ENCODE measurements at places on chromosomes 1 and 21.

DNA sequence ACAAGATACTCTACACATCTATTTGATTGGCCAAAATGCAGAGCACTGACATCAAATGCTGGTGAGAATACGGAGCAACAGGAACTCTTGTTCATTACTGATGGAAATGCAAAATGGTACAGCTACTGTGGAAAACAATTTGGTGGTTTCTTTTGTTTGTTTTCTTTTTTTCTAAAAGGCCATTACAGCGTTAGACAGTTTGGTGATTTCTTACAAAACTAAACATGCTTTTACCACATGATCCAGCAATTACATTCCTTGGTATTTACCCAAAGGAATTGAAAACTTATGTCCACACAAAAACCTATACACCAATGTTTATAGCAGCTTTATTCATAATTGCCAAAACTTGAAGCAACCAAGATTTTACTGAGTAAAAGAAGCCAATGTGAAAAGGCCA lies 66.4 kb upstream of the FBXO28 start:
- DNase-seq, result no peak

DNA sequence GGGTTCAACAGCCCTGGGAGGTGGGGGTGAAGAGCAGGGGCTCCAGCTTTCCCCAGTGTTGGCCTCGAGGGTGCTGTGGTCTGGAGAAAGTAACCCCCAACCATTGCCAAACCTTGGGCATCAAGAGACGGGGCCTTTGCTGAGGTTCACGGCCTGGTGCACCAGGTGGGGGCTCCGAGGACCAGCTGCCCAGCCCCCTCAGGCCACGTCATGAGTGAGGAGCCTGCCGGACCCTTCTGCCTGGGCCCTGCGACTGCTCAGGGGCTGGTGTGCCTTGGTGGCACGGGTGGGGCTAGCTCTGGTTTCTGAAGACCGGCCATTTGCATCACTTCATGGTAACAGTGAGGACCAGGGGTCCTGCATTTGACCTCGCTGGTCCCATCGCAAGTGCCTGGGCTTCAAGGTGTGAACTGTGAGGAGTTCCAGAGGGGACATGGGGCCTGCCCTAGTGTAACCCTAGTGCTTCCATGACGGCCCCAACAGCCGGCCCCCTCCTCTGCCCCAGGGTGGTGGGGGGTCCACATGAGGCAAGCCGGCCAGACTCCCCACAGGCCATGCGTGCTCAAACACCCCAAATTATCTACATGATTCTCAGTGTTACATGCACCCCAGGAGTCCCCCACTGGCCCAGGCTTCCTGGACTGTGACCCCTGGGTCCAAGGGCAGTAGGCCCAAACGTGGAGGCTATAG lies 13.5 kb downstream of the MORN1 start:
- no peak for DNase-seq

DNA sequence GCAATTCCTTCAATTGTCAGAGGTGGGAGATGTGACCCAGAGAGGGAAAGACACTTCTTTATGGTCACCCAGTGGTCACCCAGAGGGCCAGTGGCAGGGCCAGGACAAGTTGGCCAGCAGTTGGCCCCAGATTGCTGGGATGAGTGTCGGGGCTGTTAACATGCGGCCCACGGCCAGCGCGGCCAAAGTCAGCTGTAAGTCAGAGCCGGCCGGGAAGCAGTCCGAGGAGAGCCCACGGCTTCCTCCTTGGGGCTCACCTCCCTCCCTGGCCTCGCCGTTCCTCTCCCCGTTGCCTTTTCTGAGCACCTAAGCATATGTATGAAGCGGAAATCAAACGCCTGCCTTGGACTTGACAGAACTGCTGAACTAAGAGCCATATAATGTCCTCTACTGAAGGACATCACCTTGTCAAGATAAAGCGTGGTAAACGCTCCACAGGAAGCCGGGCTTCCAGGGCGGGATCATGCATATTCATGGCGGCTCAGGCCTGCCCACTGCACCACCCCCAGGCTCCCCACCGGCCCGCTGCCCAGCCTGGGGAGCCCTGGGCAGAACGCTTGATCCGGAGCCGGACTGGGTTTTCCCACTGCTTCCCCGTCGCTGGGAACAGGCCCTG lies 245.4 kb upstream of the POU3F1 start:
- no peak for DNase-seq

DNA sequence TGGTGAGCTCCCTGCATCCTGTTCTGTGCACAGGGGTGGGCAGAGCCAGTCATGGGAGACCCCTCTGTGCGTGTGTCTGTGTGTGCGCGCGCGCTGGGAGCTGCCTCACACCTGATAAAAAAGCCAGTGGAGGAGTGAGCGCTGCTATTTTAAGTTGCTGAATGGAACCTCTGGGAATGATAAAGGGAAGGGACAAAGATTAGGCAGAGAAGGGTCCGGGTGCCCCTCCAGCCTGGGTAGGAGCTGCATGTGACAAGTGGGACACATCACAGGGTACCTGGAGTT lies 847 bp downstream of the ADORA1 start:
- DNase-seq, result no peak

DNA sequence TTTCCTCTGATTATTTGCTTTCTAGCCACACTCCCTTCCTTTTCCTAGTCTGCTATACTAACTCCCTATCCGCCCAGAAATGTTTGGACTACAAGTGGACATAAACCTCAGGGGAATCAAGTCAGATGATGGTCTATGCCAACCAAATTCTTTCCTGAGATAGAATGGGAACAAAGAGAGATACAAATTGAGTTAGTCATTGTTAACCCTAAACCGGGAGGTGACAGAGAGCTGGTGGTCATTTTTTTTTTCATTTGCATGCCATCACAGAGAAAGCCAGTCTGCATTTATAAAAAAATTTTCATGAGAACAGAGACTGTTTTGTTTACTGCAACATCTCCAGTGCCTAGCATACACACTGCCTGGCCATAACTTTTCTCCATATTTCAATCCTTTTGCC lies 35.0 kb downstream of the MYSM1 start:
- no peak for DNase-seq

- no peak for DNase-seq
Measured at GRCh38 chr1:44511769-44512168, 106.7 kb downstream of the RNF220 start.

DNA sequence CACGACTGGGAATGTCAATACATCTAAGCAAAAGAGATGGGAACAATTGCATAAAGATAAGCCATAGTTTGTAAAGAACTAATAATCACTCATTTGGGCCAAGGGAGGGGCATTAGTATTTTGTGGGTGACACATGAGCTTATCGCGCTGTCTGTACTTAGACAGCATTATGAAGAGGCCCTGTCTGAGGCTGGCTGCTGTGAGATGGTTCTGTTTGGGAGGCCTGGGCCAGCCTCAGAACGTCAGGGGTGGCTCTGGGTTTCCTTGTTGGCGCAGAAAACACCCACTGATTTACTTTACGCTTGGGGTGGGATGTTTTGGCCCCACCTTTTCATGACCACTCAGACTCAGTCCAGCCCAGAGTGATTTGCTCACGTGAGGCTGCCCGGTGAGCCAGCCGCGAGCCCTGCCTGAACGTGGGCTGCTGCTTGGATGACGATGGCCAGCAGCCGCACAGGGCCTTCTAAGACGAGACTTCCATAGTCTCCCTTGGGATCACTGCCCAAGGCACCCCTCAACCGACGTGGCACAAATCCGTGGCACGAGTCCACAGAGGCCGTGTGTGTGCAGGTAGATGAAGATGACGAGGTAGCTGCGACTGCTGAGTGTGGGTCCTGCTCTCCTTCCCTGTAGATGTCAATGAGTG lies 18.7 kb downstream of the UMODL1 start:
- DNase-seq, result no peak

DNA sequence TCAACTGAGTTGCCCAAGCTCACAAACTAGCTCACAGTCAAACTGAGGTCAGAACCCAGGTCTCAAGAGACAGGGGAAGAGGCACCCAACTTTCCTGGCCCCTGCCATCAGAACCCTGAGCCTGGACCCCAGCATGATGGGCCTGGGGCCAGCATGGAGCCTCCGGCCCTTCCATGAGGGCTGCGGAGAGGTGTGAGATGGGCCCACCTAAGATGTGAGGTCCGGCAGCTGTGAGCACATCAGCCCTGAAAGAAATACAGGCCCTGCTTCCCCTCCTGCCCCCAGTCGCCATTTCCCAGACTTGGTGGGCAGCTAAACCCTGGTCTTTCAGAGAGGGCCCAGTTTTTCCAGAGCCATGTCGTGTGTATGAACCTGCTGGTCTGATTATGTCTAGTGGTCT lies 30.6 kb downstream of the QSOX1 start:
- no peak for DNase-seq

DNA sequence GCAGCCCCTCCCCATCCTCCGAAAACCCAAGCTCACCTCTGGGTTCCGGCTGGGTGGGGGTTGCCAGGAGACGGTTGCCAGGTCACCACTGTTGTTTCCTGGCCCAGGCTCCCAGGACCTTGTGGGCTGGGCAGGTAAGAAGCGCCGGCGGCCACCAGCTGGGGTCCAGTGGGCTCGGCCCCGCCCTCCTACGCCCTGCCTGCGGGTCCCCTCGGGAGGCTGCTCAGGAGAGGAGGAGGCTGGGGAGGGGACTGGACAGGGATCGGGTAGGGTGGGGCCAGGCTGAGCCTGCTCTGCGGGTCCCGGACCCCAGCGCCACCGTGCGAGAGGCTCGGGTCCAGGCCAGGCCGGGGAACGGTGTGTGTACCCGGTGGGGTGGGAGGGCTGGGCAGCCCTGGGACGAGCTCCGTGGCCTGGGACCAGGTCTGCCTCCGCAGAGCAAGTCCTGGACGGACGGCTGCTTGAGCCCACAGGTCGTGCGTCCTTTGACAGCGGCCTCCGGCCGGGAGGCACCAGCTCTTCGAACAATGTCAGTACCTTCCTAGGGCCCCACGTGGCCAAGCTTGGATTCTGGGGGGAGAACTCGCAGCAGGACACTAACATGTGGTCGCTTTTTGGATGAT lies at the start of gene TTLL10:
TTLL10 (plus strand) TSS at position 88 of the 623 bp plus-strand sequence. CDS start 5,336 bp downstream, outside the sequence.
- no peak for DNase-seq

GRCh38 chr1:179971563-179972496 lies 17.2 kb downstream of the CEP350 start:
- no peak for DNase-seq

DNA sequence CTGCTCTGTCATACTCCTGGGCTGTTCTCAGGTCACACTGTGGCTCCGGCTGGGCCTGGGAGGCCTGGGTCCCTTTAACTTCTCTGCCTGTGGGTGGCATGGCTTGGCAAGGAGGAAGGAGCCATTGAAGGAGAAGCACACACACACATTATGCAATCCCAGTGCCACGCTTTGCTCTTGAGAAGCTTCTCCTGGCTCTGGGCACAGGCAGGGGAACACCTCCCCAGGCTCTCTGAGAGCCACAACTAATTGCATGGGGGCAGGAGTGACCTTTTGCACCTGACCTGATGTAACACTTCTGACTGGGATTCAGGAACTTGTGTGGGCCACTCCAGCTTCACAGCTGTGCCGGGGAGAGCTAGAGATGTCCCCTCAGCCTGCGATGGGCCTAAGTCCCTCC lies 23.1 kb downstream of the LGR6 start:
- DNase-seq, result peak; percentile 19

DNA sequence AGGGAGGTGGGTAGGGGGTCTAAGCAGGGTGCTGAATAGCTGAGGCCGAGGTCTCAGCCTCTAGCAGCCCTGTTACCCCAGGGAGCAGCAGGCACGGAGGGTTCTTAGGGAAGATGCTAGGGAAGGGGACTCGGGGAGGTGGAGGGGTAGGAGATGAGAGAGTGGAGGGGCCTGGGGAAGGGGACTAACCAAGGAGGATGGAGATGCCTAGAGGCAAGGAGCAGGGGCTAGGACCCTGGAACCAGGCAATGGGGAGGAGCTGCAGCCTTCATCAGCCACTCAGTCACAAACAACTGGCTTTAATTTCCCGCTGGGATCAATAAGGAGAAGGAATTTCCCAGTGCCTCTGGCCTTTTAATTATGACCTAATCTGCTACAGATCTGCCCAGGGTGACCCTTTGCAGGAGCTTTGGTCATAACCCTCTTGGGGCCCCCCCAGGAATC lies 2.9 kb upstream of the CRABP2 start:
- DNase-seq, result no peak

- DNase-seq, result no peak
Measured at GRCh38 chr1:212205843-212206242, 79.4 kb upstream of the PPP2R5A start.
